ENCODE measurements at places on chromosomes 3 and 15. TPM values are rescaled to one million over a fixed set of nuclear protein-coding genes. Genes with fewer than 3 reads are reported as not detected.

GPR160 gene
- 4.3 TPM for total RNA-seq

DNA sequence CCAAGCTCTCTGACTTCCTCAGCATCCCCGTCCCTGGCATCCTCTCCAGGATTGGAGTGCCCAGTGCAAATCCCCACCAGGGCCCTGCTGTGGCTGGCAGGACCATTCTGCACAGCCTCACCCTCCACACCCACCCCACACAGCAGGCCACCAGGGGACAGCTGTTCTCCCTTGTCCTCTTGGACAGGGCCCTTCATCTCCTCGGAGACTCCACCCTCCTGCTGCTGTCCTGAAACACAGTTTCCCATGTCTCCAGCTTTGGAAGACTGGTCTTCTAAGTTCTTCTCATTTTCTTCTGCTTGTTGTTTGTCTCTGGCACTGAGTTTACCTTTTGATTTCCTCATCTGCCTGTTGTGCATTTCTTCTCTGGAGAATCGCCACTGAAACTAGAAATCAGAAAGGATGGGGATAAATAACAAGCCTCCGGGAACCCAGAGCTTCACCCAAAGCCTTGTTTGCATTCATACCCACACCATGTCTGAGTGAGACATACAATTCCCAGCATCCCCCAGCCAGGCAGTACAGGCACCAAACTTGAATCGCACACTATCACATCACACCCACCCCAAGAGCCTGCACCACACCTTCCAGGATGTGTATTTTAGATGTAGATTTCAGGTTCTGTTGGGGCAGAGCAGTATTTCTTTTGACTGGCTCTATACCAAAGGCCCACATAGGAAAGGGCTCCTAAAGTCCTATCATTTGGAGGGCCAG is 52.0 kb downstream of the OXNAD1 start:
- no peak for DNase-seq

DNA sequence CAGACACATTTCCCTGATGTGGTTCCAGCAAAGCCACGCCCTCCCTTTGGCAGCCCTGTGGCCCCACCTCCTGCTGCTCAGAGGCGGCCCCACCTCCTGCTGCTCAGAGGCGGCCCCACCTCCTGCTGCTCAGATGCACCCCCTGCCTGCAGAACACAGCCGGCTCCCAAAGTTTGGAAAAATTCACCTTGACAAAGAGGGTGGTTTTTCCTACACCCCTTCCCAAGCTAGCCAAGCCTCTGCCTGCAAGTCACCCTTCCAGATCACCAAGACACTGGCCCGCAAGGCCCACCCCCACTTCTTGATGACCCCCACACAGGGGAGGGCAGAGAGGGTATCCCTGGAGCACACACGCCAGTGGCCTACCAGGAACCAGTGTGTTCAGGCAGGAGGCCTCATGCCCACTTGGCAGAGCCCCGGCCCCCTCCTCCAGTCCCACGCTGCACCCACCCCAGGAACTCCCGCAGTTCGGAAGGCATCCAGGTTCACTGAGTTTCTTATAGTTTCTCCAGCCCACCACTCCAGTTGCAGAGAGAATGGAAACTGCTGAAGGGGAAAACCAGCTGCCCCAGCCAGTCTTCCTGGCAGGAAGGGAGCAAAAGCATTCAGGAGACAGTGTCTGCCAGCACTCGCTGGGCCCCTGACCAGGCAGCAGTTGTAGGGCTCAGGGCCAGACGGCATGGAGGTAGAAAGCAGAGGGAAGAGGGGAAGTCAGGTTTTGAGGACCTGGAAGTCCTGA is 2.3 kb upstream of the HAPLN3 start:
- peak; percentile 25 for DNase-seq

GRCh38 chr3:14959359-14959943 is 12.1 kb downstream of the NR2C2 start:
- DNase-seq = no peak

- DNase-seq = no peak
Observed at GRCh38 chr3:128381609-128382008, 85.1 kb downstream of the DNAJB8 start.

- DNase-seq = no peak
Observed at GRCh38 chr3:115074502-115074901, 72.6 kb downstream of the ZBTB20 start.

DNA sequence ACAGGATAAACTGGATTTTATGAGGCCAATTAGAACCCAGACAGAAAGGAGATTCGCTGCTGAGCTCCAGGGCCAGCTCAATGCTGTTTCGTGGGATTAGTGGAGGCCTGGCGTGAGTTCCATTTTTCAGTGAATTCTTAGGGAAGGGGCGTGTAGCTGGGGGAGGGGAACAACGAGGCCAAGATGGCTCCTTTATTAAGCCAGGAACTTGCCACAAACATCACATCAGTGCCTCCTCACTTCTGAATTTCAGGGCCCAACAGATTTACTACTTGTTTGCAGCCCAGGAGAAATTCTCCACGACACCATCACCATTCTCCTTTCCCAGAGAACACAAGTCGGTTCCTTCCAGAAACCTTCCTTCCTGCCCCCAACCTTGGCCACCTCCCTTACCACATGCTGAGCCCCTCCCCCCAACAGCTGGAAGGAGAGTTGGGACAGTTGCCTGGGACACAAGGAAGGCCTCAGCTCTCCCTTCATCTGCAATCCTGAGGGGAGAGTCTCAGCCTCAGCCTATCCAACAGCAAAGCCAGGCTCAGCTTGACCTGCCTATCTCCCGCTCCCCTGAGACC is 5.8 kb downstream of the IGDCC4 start:
- DNase-seq = peak; percentile 86

GRCh38 chr3:52704611-52705437 is 767 bp downstream of the GLT8D1 start:
- DNase-seq = peak; percentile 24

TMEM212 gene
- total RNA-seq = not detected

ZKSCAN7 gene
- total RNA-seq = 14.1 TPM

DPPA2 gene
- 1.2 TPM for total RNA-seq

- DNase-seq = no peak
Observed at GRCh38 chr15:78930577-78931388, 14.1 kb downstream of the CTSH start.

MRAS gene
- 11.2 TPM for total RNA-seq

GRCh38 chr3:179260949-179261765 is 10.2 kb upstream of the KCNMB3 start:
- DNase-seq = peak; percentile 79

DNA sequence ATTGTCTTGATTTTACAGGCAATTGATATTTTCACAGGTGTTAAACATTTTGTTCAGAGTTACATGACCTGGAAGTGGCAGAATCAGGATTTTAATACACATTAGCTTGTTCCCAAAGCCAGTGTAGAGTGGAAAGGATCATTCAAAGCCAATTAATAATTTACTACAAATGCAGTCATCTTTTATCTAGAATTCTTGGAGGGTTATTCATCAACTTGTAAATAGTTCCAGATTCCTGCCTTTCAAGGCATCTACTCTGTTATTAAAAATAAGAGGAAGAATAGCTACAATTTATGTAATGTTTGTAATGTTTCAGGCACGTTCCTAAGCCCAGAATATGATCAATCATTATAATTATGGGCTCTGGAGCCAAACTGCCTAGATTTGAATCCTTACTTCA is 358.5 kb downstream of the ZNF385D start:
- no peak for DNase-seq

DNA sequence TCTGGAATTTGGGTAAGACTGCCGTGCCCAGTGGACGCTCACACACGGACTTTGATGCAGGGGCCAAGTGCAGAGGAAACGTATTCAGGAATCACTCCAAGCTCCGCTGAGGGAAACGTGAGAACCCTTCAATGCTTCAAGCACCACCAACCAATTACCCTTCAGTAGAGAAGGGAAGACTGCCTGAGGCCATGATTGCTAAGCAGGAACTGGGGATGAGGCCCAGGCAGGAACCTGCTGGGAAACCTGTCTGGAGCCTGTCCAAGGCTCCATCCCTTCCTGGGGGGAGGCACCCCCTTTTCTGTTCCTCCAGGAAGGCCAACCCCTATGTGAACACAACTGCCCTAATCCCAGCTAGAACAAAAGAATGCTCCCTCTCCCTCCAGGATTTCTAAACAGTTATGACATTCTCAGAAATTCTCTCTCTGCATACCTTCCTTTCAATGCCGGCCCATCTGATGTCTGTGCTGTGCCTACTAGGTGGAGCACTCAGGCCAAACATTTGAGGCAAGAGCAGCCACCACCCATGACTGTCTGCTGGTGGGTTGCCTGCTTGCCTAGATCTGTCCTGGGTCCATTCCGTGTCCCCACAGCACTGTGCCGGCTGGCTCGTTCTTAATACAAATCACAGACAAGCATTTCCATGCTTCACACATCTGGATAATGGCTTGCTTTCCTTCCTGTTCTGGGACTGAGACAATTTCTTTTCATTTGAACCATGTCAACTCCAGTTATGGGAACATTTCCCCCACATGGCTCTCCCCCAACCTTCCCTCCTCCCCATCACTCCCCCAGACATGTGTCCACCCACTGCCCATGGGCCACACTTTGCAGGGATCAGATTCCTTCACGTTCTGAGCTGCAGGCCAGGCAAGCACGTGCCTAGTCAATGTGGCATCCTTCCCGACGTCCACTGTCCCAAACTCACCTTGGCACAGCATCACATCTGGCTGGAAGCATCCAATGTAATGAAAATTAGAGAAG is 149.4 kb downstream of the ADAMTS17 start:
- no peak for DNase-seq

STRC gene
- 1.7 TPM for total RNA-seq

- DNase-seq = no peak
Observed at GRCh38 chr3:48068886-48069285, 52.7 kb upstream of the MAP4 start.

DNA sequence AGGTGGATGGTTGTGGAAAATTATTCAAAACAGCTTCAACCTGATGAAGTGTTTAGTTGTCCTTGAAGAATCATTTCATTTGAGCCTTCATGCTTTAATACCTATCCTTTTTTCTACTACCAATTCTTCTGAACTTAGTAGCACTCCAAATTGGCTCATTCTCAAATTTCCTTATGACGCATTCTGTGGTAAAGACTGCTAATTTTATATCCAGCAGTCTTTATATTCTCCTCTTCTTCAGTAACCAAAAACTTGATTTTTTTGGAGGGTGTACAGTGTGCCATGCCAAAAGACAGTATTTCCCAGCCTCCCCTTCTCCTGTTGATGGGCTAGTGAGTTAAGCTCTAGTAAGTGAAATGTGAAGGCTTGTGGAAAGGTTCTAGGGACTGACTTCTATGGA is 25.2 kb downstream of the CGNL1 start:
- DNase-seq = no peak

- no peak for DNase-seq
Observed at GRCh38 chr3:61237858-61238257, 13.4 kb downstream of the FHIT start.

DNA sequence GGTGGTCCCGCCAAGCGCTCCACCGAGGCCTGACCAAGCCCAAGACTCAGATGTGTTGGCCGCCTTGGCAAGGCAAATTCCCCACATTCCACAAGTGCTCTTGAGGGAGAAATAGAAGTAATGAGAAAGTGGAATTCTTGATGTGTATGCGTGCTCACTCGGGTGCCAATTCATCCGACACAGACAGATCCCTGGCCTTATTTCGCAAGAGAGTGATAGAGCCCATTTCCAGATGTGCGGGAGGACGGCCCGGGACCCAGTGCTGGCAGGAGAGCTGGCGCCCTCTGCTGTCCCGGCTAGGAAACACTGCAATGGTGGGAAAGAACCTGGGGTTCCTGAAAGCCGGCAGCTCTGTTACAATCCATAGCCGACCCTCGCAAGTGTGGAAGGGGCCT is 76.0 kb downstream of the HMG20A start:
- peak; percentile 82 for DNase-seq

ALPK3 gene
- 9.5 TPM for total RNA-seq

- DNase-seq = no peak
Observed at GRCh38 chr3:192578729-192579128, 148.6 kb downstream of the FGF12 start.

- no peak for DNase-seq
Observed at GRCh38 chr15:99502661-99503060, 63.1 kb upstream of the MEF2A start.

DNA sequence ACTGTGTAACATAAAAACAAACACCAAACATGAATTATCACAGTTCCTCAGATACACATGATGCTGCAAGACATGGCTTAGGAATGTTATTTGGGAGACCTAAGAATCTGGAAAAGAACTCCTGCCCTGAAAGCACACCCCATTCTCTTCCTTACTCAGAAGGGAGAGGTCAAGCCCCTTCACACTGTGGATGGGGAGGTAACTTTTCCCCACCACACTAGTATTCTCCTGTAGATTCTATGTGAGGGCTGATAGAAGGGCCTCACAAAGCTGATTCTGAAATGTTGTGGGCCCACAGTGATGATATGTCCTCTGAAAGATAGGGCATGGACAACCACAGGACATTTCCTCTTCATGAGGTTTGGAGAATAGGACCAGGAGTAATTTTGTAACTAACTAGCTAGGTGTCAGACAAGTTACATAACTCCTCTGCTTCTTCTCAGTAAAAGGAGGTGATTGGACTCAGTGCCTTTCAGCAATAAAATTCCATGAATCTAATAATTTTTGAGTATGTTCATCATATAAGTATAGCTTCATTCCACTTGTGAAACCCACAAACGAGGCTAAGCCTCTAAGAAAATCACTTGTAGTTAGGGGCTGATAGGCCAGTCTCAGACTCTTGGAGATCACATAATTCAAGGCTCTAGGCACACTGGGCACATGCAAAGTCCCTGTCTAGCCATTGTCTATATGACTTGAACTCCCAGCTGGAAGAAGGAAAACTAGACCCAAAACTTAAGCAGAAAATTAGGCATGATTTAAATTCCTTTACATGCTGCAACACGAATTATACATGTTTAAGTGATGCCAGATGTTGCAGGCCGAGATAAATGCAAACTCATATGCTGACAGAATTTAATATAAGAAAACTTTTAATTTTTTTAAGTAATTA is 7.5 kb downstream of the PTX3 start:
- DNase-seq = no peak

CNTN4 gene
- 5.1 TPM for total RNA-seq

- DNase-seq = no peak
Observed at GRCh38 chr15:86127547-86127946, 47.9 kb downstream of the AGBL1 start.

DNA sequence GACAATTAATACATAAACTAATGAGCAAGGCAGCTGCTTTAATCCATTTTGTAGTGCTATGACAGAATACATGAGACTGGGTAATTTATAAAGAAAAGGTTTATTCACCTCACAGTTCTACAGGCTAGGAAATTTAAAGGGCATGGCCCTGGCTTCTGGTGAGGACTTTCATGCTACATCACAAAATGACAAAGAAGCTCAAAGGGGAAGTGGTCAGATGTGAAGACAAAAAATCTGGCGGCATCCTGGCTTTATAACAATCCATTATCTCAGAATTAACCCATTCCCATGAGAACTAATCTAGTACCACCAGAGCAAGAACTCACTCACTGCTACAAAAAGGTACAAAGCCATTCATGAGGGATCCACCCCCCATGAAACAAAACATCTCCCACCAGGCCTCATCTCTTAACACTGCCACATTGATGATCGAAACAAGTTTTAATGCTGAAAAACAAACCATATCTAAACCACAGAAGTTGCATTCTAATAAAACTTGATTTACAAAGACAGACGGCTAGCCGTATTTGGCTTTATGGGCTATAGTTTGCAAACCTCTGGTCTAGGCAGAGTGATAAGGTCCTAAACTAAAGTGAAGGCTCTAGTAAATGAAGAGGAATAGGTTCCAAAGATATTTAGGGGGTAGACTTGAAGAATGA is 44.2 kb downstream of the GSK3B start:
- no peak for DNase-seq

GRCh38 chr3:185702262-185703225 is 116.4 kb downstream of the SENP2 start:
- DNase-seq = no peak

GRCh38 chr3:179991104-179991503 is 45.6 kb downstream of the PEX5L start:
- no peak for DNase-seq

- peak; percentile 78 for DNase-seq
Observed at GRCh38 chr3:42539871-42540714, 37.6 kb downstream of the VIPR1 start.

All from neural progenitor cell (in vitro differentiated cells).